ENCODE measurements at places on chromosomes 6 and 20.
A peak's percentile ranks its signal among the peaks of the same experiment; 100 is the strongest.

- DNase-seq = no peak
Observed at GRCh38 chr6:137736048-137736818, 130.8 kb upstream of the TNFAIP3 start.

- no peak for DNase-seq
Observed at GRCh38 chr6:14306151-14306906, 188.8 kb downstream of the CD83 start.

- no peak for DNase-seq
Observed at GRCh38 chr6:43767553-43768505, 2.2 kb upstream of the VEGFA start.

- DNase-seq = no peak
Observed at GRCh38 chr20:39638731-39639130, 676.6 kb downstream of the DHX35 start.

DNA sequence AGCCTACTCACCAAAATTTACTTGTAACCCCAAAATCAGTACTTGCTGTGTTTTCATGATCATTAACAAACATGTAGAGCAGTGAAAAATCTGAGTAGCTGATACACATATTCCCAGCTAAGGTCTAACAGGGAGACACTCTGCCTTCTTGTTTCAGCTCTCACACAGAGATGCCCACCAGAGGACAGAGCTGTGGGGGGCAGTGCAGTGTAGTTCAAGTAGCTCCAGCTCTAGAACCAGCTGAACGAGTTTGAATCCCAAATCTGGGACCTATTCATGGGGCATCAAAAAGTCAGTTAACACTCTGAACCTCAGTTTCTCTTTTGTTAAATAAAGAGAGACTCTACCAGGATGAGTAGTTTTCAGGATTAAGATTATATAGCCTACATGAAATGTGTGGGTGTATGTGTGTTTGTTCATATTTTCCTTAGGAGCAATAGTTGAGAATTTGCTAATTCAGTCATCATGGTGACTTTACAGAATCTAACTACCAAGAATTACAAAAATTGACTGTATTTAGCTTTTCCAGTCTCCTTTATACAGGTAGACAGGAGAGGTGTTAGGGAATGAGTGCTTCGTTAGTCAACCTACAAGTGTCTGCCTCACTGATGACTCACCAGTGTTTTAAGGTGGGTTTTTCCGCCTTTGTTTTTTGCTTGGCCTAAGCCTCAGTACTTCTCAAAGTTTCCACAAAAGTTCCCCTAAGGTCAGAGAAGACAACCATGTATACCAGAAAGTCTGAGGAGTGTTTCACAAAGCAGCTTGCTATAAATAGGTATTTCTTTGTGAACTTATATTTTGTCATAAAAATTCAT lies 164.0 kb upstream of the RUNX2 start:
- DNase-seq = no peak

- DNase-seq = no peak
Observed at GRCh38 chr6:164578616-164579015, 730.8 kb downstream of the C6orf118 start.

- DNase-seq = no peak
Observed at GRCh38 chr6:135782546-135782945, 69.0 kb upstream of the PDE7B start.

GRCh38 chr6:160328447-160328846 lies 19.7 kb upstream of the SLC22A3 start:
- no peak for DNase-seq

- no peak for DNase-seq
Observed at GRCh38 chr6:146937316-146937715, 266.9 kb upstream of the STXBP5 start.

DNA sequence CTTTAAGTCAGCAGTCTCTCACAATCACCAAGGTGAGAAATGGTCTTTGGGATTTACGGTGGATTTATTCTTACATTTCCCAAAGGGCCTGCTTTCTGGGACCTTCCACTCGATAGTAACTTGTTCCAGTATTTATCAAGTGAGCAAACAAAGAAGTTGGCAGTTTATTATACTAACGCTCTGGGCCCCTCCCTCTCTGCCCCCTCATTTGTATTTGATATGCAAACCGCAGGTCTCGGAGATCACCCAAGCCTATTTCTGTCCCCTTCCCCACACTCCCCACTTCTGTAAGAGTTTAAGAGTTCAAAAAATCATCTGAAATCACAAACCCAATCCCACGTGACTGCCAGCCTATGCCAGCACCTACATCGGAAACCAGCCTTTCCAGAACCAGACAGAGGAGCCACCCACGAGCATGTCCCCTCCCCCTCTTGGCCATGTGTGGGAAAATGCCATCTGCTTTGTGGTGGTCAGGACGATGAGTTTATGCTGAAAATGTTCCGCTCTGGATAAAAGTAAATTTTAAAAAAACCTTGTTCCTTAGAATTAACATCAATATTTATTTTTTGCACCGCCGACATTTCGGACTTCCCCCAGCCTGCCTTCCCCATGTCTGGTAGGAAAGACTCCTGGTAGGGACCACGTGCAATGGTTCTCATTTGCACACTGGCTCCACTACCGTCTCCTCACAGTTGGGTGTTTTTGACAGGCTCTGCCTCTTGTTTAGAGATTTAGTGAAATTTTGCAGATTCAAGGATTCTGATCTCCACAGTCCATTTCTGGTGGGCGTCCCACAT lies 281.0 kb downstream of the TFAP2C start:
- no peak for DNase-seq

DNA sequence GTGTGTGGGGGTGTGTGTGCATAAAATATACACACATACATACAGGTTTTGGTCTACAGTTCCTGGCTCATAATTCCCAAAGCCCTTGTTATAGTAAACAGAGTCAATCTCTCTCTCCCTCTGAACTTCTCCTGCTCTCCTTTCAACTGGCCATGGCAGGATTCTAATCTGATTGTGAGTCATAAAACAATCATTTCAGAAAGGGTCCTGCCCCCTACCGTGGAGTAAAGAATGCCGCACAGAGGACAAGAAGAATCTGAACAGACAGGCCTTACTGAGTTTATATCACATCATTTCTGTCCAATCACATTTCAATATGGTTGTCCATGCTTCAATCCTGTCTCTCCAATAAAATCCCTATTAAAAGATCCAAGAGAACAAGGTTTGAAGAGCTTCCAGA lies 416.9 kb downstream of the FRK start:
- no peak for DNase-seq

DNA sequence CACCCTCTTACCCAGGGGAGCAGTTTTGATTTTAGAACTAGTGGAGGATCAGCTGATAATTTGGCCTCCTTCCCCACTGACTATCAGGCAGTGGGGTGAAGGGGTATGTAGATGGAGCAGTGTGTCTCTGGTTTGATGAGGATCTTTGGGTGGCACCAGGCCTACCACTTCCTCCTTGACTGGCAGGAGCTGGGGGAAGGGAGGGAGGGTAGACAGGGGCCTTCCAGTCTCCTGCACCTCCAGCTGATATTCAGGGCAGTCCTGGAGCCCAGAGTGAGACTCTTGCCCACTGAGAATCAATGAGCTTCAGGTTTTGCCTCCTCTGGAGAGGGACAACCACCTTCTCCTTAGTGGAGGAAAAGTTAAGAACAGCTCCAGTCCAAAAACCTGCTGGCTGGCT lies 3.2 kb downstream of the DEF6 start:
- DNase-seq = no peak

- DNase-seq = peak; percentile 76
Observed at GRCh38 chr6:166862287-166862977, 93.9 kb downstream of the RNASET2 start.

DNA sequence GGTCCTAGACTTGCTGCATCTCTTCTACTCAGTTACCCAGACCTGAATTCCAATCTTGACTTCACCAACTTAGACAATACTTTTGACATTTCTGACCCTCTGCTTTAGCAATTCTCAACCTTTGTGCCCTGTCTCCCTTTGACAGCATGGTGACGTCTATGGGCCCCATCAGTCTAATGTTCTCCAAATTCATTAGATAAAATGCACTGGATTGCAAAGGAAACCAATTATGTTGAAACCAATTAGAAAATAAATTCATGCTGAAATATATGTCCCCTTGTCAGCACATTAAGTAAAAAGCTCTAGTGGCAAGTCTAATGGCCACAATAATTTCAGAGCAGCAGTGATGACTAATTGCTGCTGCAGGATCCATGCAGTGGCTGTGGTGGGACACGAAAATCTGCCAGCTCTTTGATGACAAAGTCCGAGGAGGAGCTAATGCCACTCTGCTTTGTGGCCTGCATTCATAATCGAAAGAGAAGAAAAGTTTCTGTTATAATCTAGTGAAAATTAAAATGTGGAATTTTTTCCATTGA lies 64.0 kb downstream of the BFSP1 start:
- no peak for DNase-seq
